ENCODE measurements at places on chromosomes 3 and 15. TPM values are rescaled to one million over a fixed set of nuclear protein-coding genes. Genes with fewer than 3 reads are reported as not detected.

DPPA4 gene
- polyA plus RNA-seq: 6.4 TPM

AMOTL2 gene
- polyA plus RNA-seq: 107 TPM

SLC12A1 gene
- 384 TPM for polyA plus RNA-seq

DNA sequence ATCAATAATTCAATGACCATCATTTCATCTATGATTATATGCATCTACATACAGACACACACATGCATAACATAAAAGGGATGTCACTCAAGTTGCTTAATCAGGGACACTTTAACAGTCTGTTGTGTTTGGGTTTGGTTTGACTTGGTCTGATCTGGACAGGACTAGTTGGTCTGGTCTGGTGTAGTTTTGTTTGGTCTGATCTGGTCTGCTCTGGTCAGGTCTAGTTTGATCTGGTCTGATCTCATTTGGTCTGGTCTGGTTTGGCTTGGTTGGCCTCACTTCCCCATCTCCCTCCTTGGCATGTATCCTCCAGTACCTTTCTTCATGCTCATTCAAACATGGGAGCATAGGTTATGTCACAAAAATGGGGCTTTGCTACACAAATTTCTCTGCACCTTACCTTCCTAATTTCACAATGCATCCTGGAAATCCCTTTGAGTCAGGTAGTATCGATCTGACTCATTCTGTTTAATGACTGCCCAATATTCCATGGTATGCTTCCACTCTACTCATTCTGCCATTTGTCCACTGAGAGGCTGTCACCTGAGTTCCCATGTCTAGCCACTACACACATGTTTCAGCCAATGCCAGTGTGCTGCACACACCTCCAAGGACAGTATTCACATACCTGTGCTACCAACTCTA, 73.0 kb upstream of the TPM1 start:
- no peak for DNase-seq

IQCF5 gene
- polyA plus RNA-seq: not detected

DNA sequence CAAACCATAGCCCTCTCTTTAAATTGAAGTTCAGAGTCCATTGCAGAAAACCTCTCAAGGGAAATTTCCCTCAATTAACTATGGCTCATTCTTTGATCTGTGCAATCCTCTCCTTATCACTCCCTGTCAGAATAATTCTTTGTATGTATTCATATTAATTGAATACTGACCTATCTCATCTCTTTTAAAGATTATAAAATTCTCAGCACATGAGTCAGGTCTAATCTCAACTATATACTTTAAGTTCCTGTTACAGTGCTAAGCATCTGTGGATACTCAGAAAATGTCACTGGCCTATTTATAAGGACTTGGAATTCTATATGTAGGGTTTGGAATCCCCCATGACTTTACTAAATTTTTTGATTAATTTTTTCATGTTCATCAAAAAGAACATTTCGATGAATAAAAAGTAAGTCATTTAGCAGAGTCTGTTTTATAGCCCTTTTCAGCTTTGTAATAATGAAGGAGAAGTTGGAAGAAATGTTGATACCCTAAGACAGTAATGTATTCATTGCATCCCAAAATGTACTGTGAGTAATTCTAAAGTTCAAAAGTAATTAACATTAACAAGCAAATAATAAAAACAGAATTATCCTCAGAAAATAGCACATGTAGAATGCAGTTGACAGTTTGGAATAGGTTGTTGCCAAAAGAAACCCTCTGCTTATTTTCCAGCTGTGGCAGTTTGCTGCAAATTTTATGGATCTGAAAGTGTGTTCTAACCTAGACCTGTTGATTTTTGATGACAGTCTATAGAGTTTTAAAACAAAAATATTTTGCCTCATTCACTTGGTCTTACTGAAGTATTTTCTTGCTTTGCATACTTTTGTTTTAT, 503.4 kb upstream of the CBLB start:
- DNase-seq: no peak

GRCh38 chr15:70091726-70092463, 5.8 kb downstream of the TLE3 start:
- no peak for DNase-seq

GRCh38 chr15:68371851-68372250, 60.1 kb downstream of the ITGA11 start:
- no peak for DNase-seq

LARP6 gene
- polyA plus RNA-seq: 18.5 TPM

DNA sequence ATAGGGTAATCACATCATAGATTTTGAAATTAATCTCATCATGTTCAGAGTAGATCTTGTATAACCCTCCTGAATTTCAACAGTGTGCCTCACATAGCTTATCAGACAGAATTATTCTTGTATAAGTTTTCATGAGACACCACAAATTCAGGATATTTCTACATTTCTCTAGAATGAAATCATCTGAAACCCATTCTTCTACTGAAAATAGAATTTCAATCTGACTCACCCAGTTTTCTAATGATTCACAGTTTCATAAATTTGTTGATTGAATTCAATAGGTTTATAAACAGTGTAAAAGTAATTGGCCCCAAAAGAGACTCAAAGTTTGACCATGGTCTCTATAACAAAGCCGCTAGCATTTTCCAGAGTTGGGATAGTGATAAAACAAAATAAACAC, 1082.6 kb upstream of the EPHA6 start:
- no peak for DNase-seq

DNA sequence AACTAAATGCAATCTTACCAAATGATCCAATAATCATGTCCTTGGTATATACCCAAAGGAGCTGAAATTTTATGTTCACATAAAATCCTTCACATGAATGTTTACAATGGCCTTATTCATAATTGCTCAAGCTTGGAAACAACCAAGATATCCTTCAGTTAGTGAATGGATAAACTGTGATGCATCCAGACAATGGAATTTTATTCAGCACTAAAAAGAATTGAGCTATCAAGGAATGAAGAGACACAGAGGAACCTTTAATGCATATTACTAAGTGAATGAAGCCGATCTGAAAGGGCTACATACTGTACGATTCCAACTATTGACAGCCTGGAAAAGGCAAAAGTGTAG, 168.4 kb downstream of the PDE8A start:
- DNase-seq: no peak

- no peak for DNase-seq
Observed at GRCh38 chr3:5053021-5053831, 68.9 kb upstream of the ARL8B start.

- no peak for DNase-seq
Observed at GRCh38 chr3:66041116-66041515, 2.4 kb upstream of the MAGI1 start.

PRKAR2A gene
- 38.3 TPM for polyA plus RNA-seq

DNA sequence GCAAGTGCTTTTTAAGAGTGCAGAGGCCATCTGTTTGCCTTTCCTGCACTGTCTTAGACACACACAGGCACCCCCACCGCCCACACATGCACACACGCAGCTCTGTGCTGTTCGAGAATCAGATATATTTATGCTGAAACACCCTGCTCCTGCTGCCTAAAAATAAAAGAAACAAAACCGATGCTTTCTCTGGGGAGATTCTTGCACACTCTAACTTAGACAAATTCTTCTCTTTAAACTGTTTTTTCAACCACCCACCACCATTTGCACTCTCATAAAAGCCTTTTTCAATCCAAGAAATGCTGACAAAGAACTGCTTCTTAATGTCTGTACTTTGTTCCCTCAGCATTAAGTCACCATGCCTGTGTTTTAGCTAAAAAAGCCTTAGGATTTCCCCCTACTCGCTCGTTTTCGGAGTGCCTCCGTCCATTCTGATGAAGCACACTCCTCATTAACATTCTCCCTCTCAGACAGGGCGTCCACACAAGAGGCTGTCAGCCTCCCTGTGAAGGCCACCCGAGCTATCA, 26.2 kb downstream of the SLC12A8 start:
- no peak for DNase-seq

- no peak for DNase-seq
Observed at GRCh38 chr3:120153294-120153693, 59.0 kb upstream of the GSK3B start.

TLR9 gene
- 0.17 TPM for polyA plus RNA-seq
